ENCODE measurements at places on chromosomes 11 and 22.

- DNase-seq = no peak
Observed at GRCh38 chr11:26467506-26467905, 104.6 kb downstream of the MUC15 start.

DNA sequence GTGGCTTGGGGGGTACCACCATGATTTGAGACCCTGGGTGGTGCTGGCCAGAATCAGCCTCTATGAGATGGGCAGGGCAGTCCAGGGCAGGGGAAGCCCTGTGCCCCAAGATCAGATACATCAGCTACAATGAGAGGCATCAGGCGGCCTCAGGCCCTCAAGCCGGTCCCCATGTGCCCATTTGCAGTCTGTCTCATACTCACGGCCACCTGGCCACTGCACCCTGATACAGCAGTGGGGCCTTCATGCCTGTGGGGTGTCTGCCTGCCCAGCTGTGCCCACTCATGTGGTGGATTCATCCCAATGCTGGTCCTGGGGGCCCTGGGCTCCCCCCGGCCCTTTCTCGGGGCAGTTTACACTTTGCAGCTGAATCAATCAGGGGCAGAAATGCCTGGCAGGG is 42.4 kb upstream of the KCNQ1OT1 start:
- no peak for DNase-seq

GRCh38 chr22:24806663-24807001 is 621 bp downstream of the SGSM1 start:
- DNase-seq = no peak

GRCh38 chr11:14679662-14680061 is 36.1 kb downstream of the PDE3B start:
- DNase-seq = no peak

- no peak for DNase-seq
Observed at GRCh38 chr11:34870548-34871196, 45.5 kb downstream of the APIP start.

DNA sequence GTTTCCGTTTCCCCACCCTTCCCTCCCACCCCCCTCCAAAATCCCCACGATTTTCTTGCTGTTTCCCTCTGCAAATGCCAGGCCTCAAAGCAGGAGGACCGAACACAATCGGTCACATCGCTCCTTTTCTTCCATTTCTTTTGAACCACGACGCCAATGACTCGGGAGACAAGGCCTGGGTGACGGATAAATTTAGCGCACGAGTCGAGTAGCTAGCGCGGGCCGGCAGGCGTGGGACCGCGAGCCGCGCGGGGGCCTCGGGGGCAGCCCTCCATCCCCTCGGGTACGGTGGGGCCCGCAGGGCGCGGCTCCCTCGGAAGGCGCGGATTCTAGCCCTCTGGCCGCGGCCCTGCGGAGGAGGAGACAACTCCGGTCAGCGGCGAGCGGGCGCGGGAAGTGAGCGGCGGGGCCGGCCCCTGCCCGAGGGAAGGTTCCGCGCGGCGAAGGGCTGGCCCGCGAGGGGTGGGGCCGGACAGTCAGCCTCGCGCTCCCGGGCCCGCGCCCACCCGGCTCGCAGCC is 414 bp downstream of the JOSD1 start:
- DNase-seq = no peak

GRCh38 chr11:59787816-59788215 is 22.8 kb downstream of the MRPL16 start:
- DNase-seq = no peak

DNA sequence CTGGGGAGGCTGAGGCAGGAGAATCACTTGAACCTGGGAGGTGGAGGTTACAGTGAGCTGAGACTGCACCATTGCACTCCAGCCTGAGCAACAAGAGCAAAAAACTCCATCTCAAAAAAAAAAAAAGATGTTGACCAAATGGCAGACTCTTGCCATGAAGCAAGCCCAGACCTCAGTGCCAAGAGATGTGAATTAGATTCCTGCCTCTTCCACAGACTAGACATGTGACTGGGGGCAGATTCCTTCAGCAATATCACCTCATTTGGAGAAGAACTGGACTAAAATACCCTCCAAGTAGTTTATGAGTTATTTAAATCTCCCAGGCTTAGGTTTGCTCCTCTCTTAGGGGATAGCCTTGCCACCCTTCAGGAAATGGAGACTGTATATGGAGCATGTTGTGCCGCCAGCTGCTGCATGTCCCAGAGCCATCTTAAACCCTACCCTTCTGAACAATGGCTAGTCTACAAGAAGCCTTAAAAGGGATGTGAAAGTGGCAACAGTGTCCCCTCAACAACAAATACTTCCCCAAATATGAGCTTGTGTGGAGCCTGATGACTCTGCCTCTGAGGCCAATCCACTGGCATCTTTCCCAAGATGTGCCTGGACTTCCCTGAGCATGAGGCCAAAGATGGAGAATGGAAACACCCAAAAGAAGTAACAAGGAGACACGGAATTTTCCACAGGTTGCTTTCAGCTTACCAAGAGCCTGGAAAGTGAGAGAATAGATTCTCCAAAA is 763 bp upstream of the MS4A7 start:
- no peak for DNase-seq

- DNase-seq = no peak
Observed at GRCh38 chr22:45763236-45763624, 91.6 kb downstream of the ATXN10 start.

- no peak for DNase-seq
Observed at GRCh38 chr11:86175191-86175590, 69.4 kb upstream of the EED start.

- no peak for DNase-seq
Observed at GRCh38 chr11:86034710-86035109, 34.2 kb downstream of the PICALM start.

DNA sequence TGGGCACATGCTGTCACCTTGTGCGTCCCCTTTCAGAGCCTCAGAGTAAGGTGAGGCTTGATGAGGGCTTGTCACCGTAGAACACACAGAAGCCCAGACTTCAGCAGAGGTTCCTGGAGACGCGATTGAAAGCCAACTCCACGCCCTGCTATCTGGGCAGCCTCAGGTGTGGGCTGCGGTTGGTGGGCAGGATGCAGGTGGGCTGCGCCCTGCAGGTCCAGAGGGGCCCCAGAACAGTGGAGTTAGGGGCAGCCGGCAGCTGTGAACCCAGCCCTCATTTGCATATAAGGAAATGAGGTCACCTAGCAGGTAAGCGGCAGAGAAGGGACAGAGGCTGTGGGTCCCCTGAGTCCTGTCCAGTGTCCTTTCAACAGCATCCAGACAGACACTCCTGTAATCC is 15.4 kb downstream of the PHLDA2 start:
- DNase-seq = no peak

- no peak for DNase-seq
Observed at GRCh38 chr11:70365544-70365927, 32.8 kb upstream of the CTTN start.

- DNase-seq = no peak
Observed at GRCh38 chr11:119319136-119319699, 2.3 kb upstream of the MCAM start.

DNA sequence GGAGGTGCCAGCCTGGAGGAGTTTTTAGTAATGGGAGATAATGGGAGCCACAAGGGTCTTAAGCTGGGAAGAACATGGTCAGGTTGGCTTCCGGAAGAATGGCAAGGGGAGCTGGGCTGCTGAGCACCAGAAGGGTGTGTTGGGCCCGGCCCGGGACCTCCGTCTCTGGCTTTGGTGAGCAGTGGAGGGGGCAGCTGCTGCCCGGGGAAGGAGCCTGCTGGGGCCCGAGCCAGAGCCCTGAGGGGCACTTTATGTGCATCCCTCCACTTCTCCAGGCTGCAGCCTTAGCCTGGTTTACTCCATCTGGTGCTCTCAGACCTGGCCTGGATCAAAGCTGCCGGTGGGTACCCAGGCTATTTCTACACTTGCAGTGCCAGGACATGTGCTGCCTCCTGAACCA is 8.7 kb upstream of the NPAS4 start:
- no peak for DNase-seq

DNA sequence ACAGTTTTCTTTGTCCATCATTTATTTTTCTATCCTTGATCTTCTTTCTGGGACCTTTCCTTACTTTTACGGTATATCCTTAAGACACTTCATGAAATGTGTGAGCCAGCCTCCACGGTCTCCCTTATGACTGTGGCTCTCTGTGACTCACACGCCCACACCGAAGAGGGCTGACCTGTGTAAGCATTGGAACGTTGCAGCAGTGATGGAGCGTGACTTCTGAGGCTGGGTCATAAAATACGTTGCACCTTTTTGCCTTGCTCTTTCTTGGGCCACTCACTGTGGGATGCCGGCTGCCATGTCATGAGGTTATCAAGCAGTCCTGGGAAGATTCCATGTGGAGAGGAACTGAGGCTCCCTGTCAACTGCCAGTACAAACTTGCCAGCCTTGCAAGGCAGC is 96.3 kb upstream of the RAB1B start:
- no peak for DNase-seq

DNA sequence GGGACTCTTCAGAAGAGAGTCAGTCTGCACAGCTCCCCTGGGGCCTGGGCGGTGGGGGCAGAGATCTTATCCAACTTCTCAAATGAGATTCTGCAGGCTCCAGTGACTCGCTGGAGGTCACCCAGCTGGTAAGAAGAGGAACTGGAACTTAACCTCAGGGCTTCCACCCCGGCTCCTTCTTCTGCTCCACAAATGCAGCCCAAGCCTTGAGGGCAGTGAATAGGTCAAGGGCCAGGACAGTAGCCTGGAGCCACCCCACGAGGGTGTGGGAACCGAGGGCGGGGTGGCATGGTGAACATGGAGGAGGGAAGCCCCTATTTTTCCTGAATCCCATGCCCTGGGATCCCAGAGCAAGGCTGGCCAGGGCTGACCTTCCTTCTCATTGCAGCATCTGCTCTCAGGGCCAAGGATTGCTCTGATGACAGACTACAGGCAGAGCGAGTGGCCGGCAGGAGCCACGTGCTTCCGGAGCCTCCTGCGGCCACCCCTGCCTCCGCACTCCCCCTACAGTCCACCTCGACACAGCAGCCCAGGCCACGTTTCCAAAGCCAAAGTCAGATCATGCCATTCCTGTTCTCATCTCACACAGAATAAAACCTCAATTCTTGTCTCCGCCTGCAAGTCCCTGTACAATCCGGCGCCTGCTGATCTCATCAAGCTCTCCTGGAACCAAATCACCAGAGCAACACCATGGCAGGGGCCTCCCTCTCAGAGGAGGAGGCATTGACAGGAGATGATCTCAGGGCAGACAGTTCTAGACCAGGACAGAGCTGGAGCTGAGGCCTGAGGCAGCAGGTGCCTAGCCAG is 21.1 kb upstream of the UPK3A start:
- DNase-seq = no peak

GRCh38 chr11:22520521-22520920 is 105.1 kb downstream of the FANCF start:
- no peak for DNase-seq

GRCh38 chr11:105211806-105212554 is 72.4 kb upstream of the CARD18 start:
- DNase-seq = no peak
